Fibroblast of lung (primary cell): ENCODE measurements at places on chromosomes 13 and 19. TPM values are rescaled to one million over a fixed set of nuclear protein-coding genes. Genes with fewer than 3 reads are reported as not detected.

The ZNF442 gene
- 2.3 and 5.1 TPM in 2 replicates for total RNA-seq

- DNase-seq = no peak
Measured at GRCh38 chr19:39186391-39186790, 10.4 kb upstream of the NCCRP1 start.

DNA sequence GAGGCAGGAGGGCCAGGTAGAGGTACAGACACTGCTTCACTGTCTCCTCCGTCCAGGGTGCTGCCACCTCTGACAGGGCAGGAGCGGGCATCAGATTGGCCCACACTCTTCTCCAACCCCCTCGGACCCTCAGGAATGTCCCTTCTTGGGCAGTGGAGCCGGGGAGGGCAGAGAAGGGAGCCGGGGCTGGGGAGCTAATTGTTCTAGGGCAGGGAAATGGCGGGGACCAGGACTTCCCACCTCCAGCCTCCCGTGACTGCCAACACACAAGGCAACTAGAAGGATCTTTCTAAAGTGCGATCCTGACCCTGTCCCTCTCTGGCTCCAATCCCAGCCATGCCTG is 10.1 kb upstream of the RSPH6A start:
- no peak for DNase-seq

GRCh38 chr19:10986301-10987127 is 25.7 kb downstream of the SMARCA4 start:
- DNase-seq = no peak

DNA sequence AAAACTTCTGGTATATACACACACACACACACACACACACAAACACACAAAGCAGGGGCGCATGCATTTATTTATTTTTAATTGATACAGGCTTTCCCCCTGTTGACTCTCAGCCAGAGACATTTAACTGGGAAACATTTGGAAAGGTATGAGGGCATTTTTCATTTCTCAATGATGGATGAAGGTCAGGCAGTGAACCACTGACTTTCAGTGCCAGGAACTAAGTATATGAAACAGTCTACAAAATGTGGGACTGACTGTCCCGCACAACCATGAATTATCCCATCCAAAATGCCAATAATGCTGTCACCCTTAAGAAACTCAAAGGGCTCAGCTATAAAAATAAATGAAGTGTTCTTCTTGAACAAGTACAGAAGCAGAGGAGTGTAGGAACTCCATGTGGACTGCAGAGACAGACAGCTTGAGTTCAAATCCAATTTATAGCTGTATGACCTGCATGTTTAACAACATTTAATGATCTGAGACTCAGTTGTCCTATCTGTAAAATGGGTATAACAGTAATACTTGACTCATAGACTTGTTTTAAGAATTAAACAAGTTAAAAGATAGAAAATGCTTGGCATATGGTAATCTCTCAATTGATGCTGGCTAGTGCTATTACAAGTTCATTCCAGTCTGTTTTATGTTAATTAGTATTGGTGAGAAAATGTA is 25.0 kb upstream of the INTS6 start:
- no peak for DNase-seq
